ENCODE measurements at places on chromosomes 5 and 9.
A peak's percentile ranks its signal among the peaks of the same experiment; 100 is the strongest.

DNA sequence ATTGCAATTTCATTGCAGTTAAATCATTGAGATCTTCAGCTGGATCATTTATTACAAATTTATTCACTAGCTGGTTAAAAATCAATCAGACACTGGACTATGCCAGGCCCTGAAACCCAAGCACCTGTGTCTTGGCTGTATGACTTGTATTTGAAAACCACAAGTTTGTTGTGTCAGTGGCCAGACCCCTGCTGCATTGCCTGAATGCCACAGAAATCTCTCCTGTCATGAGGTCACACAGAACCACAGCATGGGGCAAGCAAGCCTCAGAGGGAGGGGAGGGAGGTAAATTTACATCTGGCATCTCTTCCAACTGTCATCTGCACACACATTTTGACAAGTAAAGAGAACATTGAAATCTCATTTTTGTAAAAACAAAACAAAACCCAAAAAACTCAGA, 90.0 kb downstream of the ARRDC3 start:
- no peak for DNase-seq

DNA sequence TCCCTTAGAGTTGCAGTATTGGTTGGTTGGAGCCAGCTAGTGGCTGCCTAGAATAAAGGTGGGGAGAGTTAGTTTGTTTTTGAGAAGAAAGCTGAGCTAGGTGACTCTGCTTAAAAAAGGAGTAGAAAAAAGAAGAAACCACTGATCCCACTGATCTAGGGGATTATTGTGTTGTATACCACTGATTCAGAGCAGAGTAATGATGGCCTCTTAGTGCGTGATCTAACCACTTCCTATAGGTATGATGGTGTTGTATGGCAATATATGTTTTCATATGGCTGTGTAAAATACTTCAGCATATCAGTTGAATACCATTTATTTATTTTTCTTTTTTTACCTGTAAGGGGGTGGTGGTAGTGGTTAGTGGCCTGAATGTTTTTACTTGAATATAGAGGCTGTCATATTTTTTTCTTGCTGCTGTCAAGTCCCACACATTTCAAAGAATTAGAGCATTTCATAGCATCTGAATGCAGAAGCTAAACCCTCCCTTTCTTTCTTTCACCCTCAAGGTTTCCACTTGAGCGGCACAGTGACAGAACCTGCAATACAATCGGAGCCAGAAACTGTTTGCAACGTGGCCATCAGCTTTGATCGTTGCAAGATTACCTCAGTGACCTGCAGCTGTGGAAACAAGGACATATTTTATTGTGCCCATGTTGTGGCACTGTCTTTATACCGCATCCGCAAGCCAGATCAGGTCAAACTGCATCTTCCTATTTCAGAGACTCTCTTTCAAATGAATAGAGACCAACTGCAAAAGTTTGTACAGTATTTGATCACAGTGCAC, 140.3 kb downstream of the ZSWIM6 start:
- no peak for DNase-seq

DNA sequence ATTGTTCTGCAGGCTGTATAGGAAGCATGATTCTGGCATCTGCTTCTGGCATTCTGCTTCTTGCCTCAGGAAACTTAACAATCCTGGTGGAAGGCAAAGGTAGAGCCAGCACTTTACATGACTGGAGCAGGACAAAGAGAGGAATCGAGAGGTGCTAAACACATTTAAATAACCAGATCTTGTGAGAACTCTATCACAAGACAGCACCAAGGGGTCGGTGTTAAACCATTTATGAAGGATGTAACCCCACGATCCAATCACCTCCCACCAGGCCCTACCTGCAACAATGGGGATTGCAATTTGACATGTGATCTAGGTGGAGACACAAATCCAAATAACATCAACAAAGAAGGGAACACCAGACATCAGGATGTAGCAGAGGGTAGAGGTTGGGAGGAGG, 221.5 kb downstream of the CDH12 start:
- no peak for DNase-seq

- no peak for DNase-seq
These were observed 60.7 kb downstream of the PRRT1B start for GRCh38 chr9:131605770-131606590.

DNA sequence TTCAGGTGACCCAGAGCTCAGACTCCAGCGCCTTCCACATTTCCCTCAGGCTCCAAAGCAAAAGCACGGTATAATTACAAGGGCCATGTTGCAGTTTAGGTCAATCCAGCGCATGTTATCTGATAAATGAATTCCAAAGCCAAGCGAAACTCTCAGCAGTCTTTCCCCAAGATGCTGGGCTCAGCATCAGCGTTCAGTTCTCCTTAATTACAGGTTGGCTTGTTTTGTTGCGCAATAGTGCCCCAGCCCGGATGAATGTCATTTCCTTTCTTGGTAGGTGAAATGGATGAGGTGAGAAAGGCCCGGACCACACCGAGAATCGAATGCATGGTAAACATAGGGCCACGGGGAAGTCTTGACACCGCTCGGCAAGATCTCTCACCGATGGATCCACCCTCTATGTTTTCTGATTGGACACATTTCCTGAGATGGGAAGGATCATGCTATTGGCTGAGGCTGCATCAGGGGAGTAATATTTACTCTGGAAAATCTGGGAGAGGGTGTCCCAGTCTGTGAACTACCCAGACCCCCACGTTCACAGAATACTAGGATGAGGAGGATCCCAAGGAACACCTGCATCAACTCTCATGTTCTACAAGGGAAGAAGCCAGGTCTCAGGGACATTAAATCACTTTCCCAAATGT, 221.2 kb upstream of the ANKRD55 start:
- DNase-seq: peak; percentile 19

GRCh38 chr5:24225051-24225450, 419.7 kb downstream of the CDH10 start:
- DNase-seq: no peak

DNA sequence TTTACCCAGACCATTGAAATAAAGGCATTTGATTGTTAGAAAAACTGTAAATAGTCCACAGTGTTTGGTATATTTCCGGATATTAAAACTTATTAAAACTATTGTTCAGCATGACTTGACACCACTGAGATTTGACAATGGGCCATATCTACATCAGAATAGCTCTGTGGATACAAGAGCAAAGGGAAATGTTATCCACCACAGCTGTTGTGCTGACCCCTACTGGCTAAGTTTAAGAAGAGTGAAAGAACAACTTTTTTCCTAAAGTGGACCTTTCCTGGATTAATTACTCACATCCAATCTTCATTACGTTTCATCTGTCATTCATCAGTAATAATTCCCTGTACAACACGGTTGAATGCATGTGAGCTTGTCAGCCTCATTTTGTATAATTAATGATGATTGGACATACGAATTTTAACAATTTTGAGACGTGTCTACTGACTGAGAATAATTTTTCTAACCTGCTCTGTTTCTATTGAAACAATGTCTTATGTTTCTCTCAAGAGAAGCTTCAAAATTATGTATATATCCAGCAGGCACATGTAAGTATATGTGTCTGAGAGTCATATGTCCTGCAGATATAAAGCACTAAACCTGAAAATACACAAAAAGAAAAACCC, 1952.6 kb downstream of the MAT2B start:
- DNase-seq: no peak

DNA sequence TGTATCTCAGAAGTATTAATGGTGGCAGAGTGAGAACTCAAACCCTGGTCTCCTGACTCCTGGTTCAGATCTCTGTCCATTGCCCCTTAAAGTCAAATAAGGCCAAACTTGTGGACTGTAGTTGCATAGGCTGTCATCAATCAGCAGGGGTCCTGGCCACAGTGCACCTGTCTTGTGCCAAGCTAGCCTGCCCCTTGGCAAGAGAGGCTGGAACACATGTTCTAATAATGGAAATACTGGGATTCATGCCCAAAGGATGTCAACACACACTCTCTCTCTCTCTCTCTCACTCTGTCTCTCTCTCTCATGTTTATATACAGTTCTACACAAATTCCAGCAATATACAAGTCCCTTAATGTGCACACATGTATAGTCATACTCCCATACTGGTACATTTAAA, 44.3 kb downstream of the GLRA1 start:
- no peak for DNase-seq

GRCh38 chr5:133220851-133221674, 169.2 kb downstream of the HSPA4 start:
- DNase-seq: no peak

- no peak for DNase-seq
These were observed 822 bp downstream of the RASEF start for GRCh38 chr9:83061990-83062650.

DNA sequence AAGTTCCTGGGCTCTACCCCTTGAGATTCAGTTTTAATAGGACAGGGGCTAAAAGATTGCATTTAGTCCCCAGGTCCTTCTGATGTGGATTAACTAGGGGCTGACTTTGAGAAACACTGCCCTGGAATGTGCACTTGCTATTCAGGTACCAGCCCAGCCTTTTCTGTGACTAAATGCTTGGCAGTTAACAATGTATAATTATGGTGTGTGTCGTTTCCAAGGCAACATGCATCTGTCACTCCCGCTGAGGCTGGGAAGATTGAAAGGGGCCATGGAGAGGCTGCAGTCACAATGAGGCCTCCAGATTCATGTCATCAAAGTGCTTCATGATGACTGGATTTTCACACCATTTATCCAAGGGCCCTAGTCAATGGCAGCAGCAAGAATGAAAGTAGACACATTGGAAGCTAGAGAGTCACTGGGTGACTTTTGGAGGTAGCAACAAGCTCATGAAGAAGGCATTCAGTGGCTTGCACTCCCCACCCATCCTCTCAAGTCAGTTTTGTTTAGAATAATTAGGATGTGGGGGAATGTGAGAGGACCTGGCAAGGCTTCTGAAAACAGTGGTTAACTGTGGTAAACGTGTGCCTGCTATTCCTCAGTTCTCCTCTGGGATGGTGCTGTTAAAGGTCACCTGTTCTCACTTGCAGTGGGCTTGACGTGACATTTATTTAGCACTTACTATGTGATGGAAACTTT, 28.3 kb downstream of the RAI14 start:
- DNase-seq: no peak

DNA sequence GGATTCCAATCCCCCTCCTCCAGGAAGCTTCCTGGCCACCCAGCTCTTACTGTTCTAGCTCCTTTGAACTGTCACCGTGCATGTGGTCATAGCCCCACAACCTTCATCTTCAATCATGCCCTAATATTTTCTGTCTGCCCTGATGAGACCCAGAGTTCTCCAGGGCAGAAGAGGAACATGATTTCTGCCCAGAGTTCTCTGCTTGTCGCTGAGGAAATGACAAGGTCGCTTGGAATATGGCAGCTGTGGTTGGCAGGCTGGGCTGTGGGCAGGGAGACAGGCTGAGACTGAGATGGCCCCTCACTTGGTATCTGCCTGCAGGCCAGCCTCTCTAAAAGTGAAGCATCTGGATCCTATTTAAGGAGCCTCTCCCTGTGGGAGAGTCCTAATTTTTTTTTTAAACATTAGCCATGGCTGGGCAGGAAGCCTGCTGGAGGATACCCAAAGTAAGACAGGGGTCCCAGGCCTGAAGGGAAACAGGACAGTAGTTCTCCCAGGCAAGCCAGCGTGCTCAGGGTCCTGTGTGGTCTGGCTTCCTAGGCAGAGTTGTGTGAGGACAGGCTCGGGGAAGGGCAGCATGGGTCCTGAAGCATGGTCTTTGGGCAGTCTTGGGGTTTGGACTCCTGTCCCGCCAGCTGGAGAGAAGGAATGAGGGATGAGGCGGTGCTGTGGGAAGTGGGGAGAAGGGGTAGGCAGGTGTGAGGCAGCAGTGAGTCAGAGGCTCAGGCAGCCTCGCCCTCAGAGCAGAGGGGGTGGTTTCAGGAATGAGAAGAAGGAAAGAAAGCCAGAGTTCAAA, 242.1 kb downstream of the FSTL4 start:
- no peak for DNase-seq

DNA sequence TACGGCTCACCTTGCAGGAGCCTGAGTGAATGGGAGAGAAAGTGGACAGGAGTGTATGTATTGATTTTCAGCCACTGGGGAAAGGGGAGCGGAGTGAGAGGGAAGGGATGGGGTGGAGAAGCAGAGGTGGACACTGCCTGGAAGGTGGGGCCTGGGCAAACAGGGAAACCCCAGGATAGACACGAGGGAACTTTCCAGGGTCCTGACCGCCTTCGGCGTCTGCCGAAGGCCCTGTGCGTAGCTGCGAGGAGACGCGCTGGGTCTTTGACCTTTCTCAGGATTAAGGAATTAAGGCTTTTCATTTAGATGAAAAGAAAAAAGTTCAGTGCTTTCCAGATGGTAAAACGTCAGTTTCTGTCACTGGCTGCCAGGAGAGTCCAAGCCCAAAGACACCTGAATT, 134.6 kb upstream of the RAPGEF1 start:
- DNase-seq: no peak

GRCh38 chr5:1805326-1805725, 4.1 kb downstream of the NDUFS6 start:
- DNase-seq: no peak

DNA sequence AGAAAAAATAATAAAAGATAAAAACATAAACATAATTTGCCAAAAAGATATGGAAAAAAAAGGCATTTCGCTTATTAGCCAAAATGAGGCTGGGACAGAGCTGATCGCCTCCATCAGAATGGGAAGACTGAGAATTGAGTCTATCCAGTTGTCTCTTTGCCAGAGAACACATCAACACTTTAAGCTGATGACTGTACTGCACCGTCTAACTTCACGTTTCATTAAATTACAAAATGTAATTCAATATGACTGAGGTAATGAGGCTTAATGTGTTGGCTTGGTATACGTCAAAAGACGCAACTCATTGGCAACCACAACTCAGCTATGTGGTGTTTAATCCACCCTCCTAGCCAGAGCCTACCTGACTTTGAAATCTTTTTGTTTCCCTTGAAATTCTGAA, 462.7 kb upstream of the CD180 start:
- DNase-seq: no peak

DNA sequence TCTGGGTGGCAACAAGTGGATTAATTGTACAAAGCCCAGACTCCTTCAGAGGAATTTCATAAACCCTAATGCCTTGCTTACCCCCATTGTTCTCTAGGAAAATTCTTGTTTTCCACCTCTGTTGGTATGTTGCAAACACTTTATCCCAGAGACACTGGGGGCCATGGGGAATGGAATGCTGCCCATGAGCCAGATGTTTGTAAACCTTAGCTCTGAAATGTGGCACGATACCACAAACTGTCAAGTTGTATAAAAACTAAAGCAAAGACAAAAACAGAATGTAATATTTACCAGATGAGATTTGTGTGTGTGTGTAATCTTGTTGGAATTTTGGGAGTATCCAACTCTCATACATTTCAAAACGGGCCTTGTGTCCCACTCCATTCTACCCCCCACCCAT, 465.0 kb downstream of the EBF1 start:
- DNase-seq: no peak

DNA sequence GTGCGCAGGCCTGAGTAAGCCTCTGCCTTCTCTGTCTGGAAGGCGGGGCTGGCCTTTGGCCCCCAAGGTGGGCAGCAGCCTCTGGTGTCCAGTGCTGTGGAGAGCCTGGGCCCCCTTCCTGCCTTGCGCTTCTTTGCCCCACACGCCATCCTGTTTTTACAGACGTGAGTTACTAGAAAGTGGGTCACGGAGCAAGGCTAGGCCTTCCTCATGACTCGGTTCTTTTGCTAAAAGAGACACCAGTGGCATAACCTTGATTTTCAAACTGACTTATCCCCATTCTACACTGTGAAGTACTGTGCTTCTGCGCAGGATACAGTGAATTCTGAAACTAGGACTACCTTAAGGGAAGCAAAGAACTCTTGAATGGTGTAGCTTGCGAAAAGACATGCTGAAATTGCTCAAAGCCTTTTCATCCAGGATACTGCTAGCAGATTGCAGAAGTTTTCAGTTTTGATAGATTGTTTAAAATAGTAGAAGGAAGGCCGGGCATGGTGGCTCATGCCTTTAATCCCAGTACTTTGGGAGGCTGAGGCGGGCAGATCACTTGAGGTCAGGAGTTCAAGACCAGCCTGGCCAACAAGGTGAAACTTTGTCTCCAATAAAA, 7.2 kb downstream of the ROPN1L start:
- no peak for DNase-seq
